CD8-positive, alpha-beta memory T cell (primary cell): ENCODE measurements at places on chromosomes 3 and 15. TPM values are rescaled to one million over a fixed set of nuclear protein-coding genes. Genes with fewer than 3 reads are reported as not detected.

Gene HRG
- not detected for total RNA-seq

Gene PPIB
- total RNA-seq = 384 TPM

Gene GOLGA8B
- total RNA-seq = 136 TPM

Gene XCR1
- not detected for total RNA-seq

Gene IQGAP1
- total RNA-seq = 173 TPM

Gene LRRC3B
- not detected for total RNA-seq

GRCh38 chr3:173750095-173750494 is 352.6 kb downstream of the NLGN1 start:
- DNase-seq = no peak

DNA sequence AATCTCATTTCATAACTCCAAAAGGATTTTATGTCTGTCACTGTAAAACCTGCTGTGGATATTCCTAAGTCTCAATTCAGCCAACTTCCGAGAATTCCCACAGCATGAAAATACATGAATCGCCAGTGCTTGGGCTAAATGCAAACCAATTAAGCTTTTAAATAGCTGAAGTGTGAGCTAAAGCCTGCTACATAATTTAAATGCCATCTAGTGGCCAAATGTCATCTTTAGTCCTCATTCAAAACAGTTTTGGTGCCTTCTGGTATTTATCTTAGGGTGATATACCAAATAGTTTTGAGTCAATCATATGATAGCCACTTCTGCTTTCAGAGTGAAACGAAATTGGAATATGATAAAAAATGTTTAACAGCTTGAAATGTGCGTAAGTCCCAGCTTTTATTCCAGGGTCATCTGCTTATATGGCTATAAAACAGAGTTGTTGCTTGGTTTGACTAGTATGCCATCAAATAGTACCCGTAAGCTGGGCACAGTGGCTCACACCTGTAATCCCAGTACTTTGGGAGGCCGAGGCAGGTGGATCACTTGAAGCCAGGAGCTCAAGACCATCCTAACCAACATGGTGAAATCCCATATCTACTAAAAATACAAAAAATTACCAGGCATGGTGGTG is 41.8 kb upstream of the CCNL1 start:
- no peak for DNase-seq

DNA sequence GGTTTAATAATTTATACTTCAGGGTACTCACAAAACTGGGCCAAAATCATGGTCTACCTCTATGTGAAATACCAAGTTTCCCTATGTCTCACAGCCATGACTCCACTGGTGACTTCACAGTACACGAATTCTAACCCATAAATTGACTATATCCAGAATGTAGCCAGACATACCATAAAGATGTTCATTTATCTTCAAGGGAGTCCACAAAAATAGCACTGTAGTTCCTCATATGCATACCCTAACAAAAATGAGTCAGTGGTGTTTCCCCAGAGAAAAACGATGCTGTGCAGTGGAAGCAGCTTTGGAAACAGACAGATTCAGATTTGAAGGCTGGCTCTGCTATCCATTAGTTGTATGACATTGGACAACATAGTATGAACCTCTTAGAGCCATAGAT is 438.8 kb downstream of the FHIT start:
- no peak for DNase-seq

- no peak for DNase-seq
These were observed 4.3 kb downstream of the RIOX2 start for GRCh38 chr3:97967966-97968365.

DNA sequence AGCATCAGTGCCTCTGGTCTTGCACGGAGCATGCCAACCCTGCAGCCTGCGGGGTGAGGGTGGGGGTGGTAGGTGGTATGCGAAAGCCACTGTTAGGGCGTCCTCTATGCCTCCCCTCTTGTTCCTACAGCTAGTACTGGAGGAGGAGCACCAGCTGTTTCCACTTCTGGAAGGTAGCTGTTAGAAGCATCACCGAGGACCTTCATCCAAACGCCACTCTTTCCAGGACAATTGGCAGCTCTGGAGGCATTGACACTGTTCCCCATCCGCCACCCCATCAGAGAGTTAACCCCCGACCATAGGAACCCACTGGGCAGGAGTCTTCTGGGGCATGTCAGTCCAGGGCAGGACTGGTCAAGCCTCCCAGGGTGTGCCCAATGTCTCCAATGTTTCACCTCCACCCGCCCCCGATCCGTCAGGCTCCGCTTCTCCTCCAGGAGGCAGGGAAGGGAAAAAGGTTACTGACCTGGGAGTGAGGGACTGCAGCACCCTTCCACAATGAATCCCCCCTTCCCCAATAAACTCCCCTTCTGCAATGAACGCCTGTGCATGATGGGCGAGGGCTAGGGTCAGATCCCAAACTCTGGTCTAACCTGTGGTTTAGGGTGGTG is 487 bp downstream of the DUOX2 start:
- no peak for DNase-seq

DNA sequence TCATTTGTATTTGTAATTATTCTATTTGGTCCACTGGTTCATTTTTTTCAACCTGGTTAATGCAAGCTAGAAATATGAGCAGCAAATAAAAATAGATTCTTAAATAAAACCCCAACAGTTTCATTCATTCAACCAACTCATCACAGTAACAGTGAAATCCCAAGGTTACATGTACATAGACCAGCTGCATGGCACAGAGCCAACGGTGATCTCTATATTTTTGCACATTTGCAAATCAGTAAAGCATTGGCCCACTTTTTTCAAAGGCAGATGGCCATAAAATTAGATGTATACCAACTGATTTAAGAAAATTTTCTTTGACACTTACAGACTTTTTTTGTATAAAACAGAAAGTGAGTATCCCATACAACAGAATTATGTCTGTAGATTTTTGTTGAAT is 49.3 kb downstream of the STRIT1 start:
- DNase-seq = no peak

DNA sequence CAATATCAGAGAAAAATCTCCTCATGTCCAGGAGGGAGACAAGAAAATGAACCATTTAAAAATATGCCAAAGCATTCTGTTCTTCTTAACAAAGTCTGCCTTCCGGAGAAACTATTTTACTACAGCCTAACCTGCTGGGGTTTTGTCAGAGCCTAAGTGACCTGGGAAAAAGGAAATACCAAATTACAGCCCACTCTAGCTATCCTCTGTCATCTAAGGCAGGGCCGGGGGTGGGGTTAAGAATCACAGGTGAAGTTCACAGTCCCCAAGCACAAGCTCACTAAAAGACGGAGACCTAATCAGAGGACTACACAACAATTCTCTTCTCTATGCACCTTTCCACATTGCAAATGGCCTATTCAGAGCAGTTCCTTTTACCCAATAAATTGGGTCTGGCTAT is 116.6 kb downstream of the TRIM42 start:
- DNase-seq = no peak

DNA sequence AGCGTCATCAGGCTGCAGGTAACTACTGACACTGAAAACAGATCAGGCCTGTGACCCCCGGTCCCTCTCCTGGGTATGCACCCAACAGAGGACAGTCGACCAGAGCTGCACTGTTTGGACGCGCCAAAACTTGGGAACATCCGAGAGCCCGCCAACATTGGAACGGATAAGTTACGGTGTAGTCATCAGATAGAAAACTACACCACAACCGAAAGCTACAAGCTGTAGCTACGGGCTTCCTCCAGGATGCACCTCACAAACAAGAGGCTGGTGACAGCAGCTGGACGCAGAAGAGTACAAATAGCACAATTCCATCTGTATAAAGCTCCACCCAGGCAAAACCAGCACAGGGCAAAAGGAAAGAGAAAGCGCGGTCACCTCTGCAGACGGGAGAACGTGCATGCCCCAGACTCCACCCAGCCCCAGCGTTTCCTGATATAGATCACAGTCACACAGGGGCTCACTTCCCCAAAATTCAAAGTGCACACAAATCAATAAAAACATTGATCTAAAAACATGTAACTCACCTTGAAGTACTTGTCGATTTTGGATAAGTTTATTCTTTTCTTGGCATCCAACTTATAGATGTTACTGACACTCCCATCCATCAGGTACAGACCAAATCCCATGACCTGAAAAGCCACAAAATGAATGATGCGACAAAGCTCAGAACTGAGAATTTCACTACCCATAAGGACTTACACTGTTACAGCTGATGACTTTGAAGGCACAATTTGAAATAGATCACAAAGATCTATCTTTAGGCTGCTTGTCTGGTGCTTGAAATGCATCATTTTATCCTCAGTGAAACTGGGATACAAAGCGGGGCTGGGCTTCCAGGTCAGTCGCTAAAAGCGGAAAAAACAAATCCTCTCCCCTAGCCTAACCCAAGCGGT is 43.3 kb downstream of the CYFIP1 start:
- no peak for DNase-seq

GRCh38 chr15:80614711-80615360 is 80.3 kb upstream of the ABHD17C start:
- no peak for DNase-seq

- DNase-seq = no peak
These were observed 432.7 kb upstream of the ALCAM start for GRCh38 chr3:104933972-104934371.

- no peak for DNase-seq
These were observed 12.7 kb upstream of the TMCO5A start for GRCh38 chr15:37921527-37922385.
